ENCODE measurements at places on chromosomes 4 and X. TPM values are rescaled to one million over a fixed set of nuclear protein-coding genes. Genes with fewer than 3 reads are reported as not detected.

Gene HELQ
- 12.7 TPM for total RNA-seq

Gene UGT2A1
- not detected for total RNA-seq

Gene BANK1
- total RNA-seq = 0.96 TPM

Gene ARMCX2
- total RNA-seq = 37.5 TPM

Gene TRIML2
- 0.68 TPM for total RNA-seq

Gene GYPB
- total RNA-seq = not detected

Gene NWD2
- total RNA-seq = 0.04 TPM

Gene MCF2
- total RNA-seq = not detected

Gene FGFBP2
- not detected for total RNA-seq

Gene SPANXD
- not detected for total RNA-seq

Gene CCDC158
- total RNA-seq = 0.34 TPM

Gene PHEX
- total RNA-seq = 0.04 TPM

Gene UGT2B15
- not detected for total RNA-seq

Gene SSX4B
- total RNA-seq = not detected

Gene CCSER1
- 1.4 TPM for total RNA-seq

Gene ADH7
- total RNA-seq = not detected

Gene SORCS2
- total RNA-seq = 1.4 TPM

Gene TCP11X2
- 0.42 TPM for total RNA-seq

Gene RTL3
- total RNA-seq = not detected

Gene SHOX
- not detected for total RNA-seq

Gene TMSB15A
- 6.2 TPM for total RNA-seq

Gene PABPC1L2A
- not detected for total RNA-seq
